Caudate nucleus (tissue), 63 donors: ENCODE measurements at places on chromosomes 2 and 18.

- DNase-seq: no peak
Observed at GRCh38 chr2:235640926-235641723, 147.3 kb downstream of the AGAP1 start.

DNA sequence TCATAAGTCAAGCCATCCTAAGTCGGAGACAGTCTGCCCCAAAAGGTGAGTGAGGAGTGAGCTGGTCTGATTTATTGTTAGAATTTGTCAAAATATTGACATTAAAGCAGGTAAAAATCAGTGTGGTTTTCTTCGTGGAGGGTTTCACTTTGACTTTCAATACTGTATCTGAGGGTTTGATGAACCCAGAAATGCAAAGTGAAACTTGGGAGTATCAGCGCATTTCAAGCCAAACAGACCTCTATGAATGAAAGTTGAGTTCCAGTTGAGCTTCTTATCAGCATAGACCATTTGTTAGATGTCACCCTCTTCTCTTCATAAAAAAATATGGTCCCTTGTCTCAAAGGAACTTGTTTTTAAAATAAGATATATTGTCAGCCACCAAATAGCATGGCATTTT, 21.7 kb upstream of the CXCR4 start:
- DNase-seq: no peak

DNA sequence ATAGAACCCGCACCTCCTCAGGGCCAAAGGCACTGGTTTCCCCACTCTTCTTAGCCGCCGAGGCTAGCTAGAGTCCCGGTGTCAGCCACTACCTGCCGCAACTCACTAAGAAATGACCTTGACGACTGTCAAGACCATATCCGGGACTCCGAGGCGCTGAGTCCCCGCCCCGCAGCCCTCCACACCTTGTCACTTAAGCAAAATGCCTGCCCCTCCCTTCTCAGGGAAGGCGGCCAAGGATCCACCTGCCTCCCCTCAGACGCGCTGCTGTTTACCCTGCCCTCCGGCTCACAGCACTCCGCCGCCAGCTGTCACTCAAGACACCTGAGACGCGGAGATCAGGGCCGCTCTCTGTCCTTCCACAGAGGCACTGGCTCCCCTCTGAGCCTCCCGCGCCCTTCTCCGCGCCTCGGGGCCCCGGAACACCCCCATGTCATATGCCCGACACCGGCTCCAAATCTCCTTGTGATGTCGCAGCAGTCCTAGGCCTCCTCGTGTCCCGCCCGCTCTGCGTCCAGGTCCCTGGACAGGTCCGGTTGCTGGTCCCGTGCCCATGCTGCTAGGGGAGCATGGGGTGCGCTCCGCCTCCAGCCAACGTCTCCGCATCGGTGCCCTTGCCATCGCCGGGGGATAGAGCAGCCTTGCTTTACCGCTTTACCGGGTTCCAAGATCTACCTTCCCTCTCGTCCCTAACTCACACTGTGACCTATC, 32.5 kb upstream of the REG3G start:
- DNase-seq: peak; percentile 73

- no peak for DNase-seq
Observed at GRCh38 chr2:49569176-49569575, 414.9 kb upstream of the FSHR start.

- no peak for DNase-seq
Observed at GRCh38 chr2:49973436-49973835, 819.1 kb upstream of the FSHR start.

- no peak for DNase-seq
Observed at GRCh38 chr18:6423289-6423688, 8.6 kb upstream of the L3MBTL4 start.

GRCh38 chr2:69453475-69454129, 16.4 kb upstream of the NFU1 start:
- DNase-seq: no peak

GRCh38 chr2:67346718-67347407, 50.3 kb upstream of the ETAA1 start:
- DNase-seq: no peak

DNA sequence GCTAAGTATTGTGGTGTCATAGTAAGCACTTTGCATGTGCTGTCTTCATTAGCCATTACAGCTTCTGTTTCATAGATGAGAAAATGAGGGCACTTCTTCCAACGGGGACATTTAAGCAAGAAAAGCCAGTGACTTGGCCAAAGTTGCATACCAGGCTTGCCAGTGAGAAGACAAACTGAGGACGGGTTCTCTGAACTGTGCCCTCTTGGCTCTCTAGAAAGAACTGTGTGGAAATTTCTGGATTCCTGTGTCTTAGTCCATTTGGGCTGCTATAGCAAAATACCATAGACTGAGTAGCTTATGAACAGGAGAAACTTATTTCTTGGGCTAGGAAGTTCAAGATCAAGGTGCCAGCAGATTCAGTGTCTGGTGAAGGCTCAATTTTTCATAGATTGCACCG, 13.3 kb downstream of the CTIF start:
- no peak for DNase-seq

DNA sequence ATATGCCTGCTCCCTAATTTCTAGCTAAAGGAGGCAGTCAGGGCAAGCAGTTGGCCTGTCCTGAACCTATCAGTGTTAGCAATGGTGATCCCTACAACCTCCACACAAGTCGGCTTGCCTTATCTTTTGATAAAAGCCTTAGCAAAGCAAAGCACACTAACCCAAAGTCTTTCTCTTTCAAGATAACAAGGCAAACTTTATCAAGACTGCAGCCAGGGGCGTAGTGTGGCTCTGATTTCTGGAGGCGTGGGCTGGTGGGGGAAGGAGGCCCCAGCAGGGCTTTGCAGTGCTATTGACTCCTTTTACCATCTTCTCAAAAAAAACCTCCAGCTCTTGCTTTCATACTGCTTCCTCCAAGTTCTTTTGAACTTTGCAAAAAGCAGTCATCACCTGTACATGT, 40.2 kb upstream of the LAMA1 start:
- no peak for DNase-seq

GRCh38 chr2:227921648-227922047, 50.2 kb downstream of the DAW1 start:
- no peak for DNase-seq

DNA sequence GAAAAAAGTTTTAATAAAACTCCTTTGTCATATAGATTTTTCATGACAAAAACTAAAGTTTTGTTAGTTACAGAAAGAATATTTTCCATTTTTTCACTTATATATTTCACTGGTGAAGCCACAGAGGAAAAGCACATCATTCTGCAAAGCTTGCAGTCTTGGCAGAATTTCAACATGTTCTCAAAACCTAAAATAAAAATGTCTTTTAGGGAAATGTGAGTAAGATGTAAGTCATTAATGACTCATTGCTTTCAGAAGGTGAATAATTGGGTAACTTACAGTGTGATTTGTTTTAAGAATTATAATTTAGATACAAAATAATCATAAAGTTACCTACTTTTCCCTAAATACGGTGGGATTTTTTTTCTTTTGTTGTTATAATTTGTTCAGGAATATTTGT, 43.4 kb upstream of the TNFRSF11A start:
- DNase-seq: no peak

- no peak for DNase-seq
Observed at GRCh38 chr2:147806846-147807245, 38.0 kb upstream of the ACVR2A start.

GRCh38 chr18:58222432-58223125, 178.6 kb downstream of the NEDD4L start:
- DNase-seq: no peak

DNA sequence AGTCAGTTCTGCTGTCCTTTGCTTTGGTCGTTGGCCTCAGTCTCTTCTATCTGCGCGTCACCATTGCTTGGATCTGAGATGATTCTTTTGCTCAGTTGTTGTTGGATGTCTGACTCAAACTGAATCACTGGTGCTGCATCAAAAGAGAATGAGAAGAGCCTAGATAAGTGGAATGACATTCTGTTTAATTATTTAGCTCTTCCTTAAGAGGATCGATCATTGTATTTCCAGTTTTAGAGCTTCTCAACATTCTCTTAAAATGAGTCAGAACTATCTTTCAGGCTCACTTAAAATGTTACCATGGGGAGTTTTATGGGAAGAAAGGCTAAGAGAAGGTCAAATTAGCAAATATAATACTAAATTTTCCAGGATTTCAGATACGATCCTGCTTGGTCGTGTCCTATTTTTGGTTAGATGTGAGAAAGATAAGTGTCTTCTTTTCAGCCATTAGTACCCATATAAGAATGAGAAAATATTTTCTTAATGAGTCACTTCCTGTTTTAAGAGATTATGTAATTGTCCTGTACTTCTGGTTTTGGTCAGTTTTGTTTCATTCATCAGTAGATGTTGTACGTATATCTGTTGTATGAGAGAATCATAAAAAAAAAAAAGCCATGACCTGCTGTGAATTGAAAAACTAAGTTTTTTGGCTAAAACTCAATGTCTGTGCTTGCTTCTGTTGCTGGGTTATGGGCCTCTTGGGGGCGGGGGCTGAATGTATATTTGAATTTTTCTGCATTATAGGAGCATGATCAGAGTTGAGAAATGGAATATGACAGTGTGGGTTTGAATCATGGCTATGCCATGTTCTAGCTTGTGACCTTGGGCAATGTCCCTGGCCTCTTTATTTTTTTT, 31.6 kb upstream of the CASP10 start:
- DNase-seq: no peak

GRCh38 chr18:10805587-10806118, 279.8 kb downstream of the NAPG start:
- DNase-seq: no peak

- no peak for DNase-seq
Observed at GRCh38 chr2:36951574-36951973, 14.8 kb downstream of the STRN start.

DNA sequence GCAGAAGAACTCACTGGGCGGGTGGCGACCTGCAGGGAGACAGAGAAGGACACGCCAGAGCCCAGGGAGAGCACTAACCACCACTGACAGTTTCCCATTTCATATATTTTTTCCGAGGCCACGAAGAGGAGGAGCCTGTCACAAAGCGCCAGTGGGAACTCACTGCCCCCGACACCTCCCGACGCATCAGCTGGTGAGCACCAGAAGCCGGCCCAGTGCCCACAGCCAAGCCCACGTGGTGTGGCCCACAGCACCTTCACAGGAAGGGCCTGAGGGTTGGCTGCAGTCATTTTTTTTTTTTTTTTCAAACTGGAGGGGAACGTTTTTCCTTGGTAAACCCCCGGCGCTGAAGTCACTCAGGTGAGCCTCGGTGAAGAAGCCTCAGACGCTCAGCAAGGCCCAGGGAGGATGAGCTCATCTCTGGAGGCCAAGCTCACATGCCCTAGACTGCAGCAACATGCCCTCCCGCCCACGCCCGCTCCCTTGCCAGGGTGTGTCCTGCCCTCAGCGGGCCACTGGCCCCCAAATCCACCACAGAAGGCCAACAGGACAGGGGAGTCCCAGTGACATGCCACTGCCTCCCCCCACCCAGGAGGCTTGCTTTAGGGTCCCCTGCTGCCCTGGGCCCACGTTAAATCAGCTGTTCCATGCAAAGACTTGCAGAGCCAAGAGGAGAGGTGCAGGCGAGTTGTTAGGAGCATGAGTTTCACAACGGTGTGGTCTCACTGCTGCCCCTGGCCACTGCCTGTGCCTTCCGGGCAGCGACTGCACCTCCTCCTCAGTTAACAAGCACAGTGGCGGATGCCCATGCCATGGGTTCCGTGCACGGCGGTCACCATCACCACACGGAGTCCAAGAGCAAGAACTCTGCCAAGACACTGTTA, 68.1 kb downstream of the PARD6G start:
- DNase-seq: no peak

DNA sequence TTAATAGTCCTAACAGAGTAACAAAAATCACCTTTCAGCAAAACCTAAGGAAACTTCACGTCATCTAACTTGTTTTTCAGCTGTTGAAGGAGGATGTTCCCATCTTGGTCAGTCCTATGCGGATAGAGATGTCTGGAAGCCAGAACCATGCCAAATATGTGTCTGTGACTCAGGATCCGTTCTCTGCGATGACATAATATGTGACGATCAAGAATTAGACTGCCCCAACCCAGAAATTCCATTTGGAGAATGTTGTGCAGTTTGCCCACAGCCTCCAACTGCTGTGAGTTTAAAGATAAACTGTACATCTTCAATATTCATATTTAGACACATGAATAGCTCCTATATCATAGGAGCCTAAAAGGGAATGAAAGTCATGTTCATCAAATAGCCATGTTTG, 10.5 kb downstream of the COL3A1 start:
- no peak for DNase-seq

DNA sequence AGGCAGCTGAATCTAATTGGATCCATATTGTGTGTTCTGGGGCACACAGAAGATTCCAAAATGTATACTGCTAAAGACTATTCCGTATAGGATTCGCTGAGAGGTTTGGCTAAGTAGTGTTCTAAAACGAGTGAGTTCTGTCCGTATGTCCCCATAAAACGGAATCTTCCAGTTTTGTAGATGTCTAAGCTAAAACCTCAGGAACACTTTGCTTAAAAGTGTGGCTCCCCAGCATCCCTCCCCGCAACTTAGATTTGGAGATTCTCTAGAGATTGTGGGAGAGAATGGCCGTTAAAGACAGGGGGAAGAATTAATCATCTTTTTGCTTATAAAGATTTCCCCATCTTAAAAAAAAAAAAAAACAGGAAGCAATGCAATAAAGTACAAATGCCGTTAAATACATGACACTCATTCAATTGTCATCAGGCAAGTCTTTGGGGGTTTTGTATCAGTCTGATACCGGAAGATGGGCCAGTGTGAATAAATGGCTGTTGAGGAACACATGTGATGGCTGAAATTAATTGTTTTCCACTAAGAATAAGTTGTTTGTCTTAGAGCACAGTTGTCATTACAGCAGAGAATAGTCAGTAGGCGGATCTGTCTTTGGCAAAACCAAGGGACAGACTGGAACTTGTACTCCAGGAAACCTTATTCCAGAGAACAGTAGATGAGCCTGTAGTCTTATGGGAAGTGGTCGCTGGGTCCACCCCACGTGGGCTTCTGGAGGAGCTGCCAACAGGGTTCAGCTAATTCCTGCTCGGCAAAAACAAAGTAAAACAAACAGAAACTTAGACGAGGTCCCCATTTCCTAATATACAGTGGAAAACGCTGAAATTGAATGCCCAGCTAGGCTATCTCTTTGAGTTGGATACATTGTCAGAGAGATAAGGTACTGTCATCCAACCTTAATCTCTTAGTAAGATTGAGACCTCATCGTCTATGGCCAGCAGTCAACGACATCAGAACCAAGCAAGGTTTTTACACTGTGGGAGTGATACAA, 1.7 kb downstream of the EMILIN2 start:
- DNase-seq: no peak

GRCh38 chr18:49321271-49321670, 139.2 kb downstream of the DYM start:
- DNase-seq: no peak
